ENCODE measurements at places on chromosomes 7 and 10.

GRCh38 chr10:22366771-22367170 is 21.5 kb downstream of the SPAG6 start:
- no peak for DNase-seq

DNA sequence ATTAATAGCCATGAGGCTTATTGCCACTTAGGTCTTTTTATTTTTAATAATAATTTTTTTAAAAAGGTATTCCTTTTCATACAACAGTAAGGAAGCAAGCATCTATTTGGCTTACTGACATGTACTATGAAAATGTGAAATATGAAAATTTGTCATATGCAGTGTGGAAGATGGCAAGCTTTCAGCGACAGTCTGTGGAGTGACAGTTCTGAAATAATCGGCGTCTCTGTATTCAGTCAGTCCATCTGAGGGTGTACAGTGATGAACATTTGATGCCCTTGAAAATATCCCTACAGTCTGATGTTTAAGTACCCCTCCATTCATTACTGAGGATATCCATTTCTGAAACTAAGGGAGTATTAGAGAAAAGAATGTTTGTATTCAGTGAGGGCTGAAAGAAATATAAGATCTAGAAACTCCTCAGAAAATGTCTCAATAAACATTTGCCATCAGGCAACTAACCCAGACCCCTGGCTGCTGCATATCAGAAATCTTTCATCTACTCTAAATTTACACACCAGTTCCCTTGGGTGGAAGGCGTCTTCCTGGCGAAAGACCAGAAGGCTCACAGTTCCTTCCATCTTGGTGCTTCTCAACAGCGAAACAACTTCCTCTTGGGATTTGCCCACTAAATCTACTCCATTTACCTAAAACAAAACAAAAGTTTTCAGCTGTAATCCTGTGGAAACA is 440.6 kb downstream of the PARD3 start:
- DNase-seq: no peak

GRCh38 chr7:115409682-115410433 is 488.0 kb downstream of the MDFIC start:
- no peak for DNase-seq

GRCh38 chr7:76063525-76063924 is 15.6 kb downstream of the MDH2 start:
- DNase-seq: no peak

DNA sequence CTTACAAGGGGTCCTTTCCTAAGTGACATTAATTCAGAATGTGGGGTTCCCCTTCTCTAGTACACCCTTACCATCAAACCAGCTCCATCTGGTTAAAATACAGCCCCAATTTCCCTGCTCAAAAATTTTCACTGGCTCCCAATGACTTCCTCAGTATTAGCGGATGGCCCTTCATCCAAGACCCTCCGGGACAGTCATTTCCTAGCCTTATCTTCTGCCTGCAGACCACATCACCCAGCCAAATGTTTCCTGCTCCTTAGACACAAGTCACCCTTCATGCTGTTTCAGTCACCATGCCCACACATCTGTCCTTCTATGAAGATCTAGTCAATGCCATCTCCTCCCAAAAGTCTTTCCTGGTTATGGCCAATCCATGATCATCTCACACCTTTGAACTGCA is 45.2 kb downstream of the PARD3 start:
- DNase-seq: no peak

DNA sequence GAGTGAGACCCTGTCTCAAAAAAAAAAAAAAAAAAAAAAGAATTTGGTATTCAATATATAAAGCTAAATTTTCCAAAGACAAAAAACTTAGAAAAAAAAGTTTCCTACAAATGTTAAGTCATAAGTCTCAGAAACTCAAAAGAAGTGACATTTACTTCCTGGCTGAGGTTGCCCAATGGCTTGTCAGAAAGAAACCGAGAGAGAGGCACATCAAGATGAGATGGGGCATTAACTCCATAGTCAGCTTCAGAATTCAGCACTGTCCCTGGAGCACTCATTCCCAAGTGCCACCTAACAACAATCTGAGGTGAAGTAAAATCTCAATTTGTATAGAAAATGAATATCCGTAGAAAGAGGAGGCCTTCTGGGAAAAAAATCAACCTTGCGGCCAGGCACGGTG is 6.8 kb upstream of the SPOCK2 start:
- DNase-seq: no peak

- DNase-seq: no peak
These were observed 41.2 kb upstream of the AGR3 start for GRCh38 chr7:16923019-16923418.

DNA sequence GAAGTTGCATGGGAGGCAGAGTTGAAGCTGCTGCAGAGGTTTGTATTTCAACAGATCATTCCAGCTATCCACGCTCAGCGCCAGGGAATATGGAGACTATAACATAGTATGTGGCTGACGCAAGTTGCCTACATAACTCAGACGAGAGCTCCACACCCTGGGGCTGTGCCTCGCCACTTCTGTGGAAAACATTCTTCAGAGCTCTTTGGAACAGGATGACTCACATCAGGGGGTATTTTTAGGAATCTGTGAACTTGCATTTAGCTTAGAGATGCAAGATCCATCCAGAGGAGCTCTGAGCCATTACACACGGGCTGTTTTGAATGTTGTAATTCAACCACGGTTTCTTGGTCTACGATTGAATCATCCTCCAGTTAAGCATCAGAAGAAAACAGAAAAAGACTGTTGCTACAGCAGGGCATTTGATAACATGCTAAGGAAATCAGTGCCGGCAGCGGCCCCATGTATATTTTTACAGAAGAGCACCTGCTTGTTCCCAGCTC is 481.5 kb upstream of the AKR1E2 start:
- no peak for DNase-seq

GRCh38 chr10:131792011-131792651 is 108.7 kb upstream of the PPP2R2D start:
- DNase-seq: no peak

DNA sequence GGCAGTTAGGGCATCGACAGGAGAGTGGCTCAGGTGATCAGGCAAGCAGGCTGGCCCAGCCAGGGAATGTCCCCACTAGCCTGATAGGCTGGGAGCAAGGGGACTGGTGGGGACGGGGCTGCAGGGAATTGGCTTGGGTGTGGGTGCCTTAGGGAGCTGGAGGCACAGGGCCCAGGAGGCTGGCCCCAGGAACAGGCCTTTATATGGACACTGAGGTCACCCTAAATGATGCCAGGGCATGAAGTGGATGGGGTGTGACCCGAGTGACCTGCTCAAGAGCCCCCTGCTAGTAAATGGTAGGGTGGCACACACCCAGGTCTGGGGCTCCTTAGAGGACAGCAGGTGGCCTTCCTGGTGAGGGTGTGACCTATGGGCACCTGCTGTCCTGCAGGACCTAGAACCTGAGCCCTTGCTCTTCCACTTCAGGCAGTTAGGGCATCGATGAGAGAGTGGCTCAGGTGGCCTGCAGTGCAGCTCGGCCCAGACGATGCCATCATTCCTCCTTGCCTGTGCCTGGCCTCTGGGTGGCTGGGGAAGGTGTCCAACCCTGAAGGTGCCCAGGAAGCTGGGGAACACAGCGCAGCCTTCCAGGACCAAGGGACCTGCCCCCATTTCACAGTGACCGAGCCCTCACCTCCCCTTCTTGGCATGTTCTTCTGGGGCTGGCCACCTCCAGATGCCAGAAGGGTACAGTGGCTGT is 51.7 kb upstream of the LEP start:
- DNase-seq: no peak

- no peak for DNase-seq
These were observed 108.3 kb upstream of the FEZF1 start for GRCh38 chr7:122412883-122413282.

GRCh38 chr10:13422800-13423199 is 74.7 kb upstream of the SEPHS1 start:
- no peak for DNase-seq

- DNase-seq: no peak
These were observed 29.9 kb downstream of the BMPR1A start for GRCh38 chr10:86786368-86786767.

GRCh38 chr10:103652599-103653281 is 159.2 kb downstream of the NEURL1 start:
- DNase-seq: no peak

DNA sequence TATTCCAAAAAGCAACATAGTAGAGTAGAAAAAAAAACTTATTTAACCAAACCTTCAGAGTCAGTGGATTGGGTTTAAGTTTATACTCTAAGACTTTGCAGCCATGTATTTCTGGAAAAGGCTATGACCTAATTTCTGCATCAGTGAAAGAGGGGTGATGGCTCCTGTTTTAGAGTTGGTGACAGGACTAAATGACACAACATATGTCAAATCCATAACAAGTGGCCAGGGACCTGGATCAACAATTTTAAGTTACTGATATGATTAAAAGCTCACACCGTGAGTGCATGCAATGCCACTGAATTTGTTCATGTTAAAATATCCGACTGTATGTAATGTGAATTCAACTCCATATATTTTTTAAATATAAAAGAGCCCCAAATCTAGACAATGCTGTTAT is 390.6 kb downstream of the TNS3 start:
- DNase-seq: no peak

DNA sequence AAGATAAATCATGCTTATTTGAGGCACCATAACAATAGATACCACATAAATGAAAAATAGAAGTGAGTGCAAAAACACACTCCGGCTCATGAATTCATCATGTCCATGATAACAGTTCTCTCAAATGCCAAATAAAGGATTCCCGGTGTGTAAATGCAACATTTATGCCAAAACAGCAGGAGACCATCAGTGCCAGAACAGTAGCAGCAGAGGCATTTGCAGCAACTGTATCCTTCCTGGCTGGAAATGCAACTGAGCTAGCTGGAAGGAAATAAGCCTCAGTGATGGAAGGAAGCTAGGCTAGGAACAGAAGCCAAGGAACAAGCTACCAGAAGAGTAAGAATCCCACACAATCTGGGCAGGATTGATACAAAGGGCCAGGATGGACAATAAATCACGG is 79.9 kb upstream of the THSD7A start:
- no peak for DNase-seq

- DNase-seq: no peak
These were observed 23.3 kb downstream of the MYOF start for GRCh38 chr10:93458821-93459257.

DNA sequence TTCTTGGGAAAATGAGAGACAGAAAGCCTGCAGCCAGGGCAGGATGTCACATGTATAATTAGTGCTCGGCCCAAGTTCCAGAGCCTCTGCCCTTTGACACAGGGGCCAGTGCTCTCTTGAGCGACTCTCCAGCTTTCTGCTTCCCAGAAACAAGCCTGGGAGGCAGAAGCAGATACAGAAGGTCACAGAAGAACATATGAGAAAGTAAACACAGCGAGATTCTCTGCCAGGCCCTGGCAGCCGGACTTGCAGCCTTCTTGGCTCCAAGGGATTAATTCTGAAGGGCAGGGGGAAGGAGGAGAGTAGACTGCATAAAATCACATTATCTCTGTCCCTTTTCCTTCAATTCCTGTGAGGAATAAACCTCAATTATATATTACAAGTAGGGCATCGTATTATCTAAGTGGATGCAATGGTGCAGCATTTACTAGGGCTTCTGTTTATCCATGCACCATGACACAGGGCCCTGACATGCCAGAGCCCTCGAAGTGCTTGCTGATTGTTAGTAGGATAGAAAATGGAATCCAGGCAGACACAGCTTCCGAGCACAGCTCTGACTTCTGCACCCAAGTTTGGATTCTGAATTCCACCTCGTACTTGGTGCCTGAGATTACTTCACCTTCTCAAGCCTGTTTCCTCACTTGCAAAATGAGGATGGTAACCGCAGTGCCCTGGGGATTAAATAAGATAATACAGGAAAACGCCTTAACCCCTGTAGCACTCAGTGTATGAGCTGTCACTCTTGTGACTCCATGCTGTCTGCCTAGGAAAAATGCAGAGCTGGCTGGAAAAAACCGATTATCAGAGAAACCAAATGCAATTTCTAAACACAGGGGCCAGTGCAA is 536.5 kb downstream of the TNS3 start:
- no peak for DNase-seq

- no peak for DNase-seq
These were observed 248.5 kb downstream of the BUB3 start for GRCh38 chr10:123402656-123403055.

DNA sequence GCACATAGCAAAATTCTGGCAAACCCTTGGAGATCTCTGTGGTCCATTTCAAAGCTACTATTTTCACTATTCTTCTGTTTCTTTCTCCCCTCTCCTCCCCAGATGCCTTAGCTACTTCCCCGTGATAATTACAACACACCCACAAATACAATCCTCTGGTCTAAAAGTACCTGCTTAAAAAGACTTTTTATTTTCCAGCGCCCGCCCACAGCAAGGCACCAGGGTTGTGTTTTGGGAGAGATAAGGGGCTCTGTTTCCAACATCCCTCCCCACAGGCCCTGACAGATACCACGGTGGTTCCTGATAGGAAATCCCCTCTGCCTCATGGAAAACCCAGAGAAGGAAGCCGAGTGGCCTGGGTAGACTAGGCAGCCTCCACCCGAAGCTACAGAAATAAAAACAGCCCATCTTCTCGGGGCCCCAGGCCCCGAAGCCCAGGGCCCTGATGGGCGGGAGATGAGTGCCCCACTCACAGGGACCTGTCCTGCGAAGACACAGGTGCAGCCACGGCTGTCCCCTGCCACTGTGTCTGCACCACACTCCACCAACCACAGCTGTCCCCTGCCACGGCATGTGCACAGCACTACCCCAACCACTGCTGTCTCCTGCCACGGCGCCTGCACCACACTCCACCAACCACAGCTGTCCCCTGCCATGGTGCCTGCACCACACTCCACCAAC is 19.7 kb downstream of the CALML5 start:
- DNase-seq: no peak

DNA sequence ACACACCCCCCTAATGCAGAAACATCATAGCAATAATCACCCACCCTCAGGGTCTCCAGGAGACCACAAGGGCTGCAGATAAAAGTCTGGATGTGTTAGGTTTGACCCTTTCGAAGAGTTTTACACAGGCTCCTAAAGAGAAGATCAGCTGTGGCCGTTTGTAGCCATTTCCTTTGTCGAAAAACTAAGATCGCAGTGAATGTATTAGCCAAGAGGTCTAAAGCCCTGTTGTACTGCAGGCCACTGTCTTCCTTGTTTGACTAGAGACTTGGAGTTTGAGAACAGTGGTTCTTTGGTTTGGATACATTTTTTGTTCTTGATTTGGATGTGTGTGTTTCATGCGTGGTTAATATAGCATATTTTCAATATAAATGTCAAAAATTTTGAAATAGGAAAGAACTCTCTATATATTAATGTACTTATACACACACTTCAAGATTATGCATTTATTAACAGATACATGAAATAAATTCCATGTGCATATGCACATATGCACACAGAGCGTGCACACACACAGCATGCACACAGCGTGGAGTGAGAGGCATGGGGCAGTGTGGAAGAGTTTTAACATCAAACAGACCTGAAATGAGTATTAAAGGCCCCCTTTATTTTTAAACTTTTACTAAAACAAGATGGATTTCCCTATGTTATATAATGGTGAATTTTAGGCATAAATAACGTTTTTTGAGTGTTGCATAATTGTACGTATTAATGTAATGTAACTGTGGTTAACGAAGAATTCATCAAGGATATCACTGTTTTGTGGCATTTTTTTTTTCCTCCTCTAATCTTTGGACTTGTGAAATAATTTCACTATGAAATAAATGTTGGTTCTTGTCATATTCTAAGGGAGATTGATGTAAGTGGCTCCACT is 2.2 kb downstream of the IKZF1 start:
- DNase-seq: no peak
